ENCODE measurements at places on chromosomes 3 and 15. TPM values are rescaled to one million over a fixed set of nuclear protein-coding genes. Genes with fewer than 3 reads are reported as not detected.

Gene CELSR3
- total RNA-seq = 18.7 TPM

Gene GRIP2
- total RNA-seq = 2.9 TPM

Gene ERICH6
- not detected for total RNA-seq

Gene MESP2
- 2.0 TPM for total RNA-seq

Gene ADGRG7
- not detected for total RNA-seq

Gene ATP13A5
- total RNA-seq = 0.03 TPM

Gene POTEB
- total RNA-seq = not detected

Gene SLC22A13
- 0.24 TPM for total RNA-seq

Gene DOCK3
- total RNA-seq = 2.0 TPM

Gene SYNM
- 2.1 TPM for total RNA-seq

Gene C3orf85
- not detected for total RNA-seq

Gene HTR3D
- not detected for total RNA-seq

Gene CLEC3B
- not detected for total RNA-seq

Gene FBXO40
- total RNA-seq = under 0.01 TPM

Gene GMNC
- total RNA-seq = 0.07 TPM

Gene BCHE
- total RNA-seq = 2.9 TPM

Gene PAQR9
- total RNA-seq = 0.21 TPM

Gene SYNPR
- 0.24 TPM for total RNA-seq

Gene ATXN7
- 6.8 TPM for total RNA-seq

Gene SLC27A2
- 1.6 TPM for total RNA-seq

Gene AGTR1
- total RNA-seq = 0.30 TPM

Gene LYZL4
- not detected for total RNA-seq

Gene EFHB
- total RNA-seq = 0.22 TPM

Gene ADAMTS7
- 14.3 TPM for total RNA-seq

Gene GLDN
- 0.67 TPM for total RNA-seq

Gene CD80
- total RNA-seq = not detected

All from H7 (cell line).